ENCODE measurements at places on chromosomes 5 and 9.

GRCh38 chr5:17665836-17666235 lies 31.6 kb downstream of the TAF11L14 start:
- DNase-seq: peak; percentile 3

GRCh38 chr9:78029551-78030295 lies 1.9 kb downstream of the GNAQ start:
- DNase-seq: peak; percentile 21

DNA sequence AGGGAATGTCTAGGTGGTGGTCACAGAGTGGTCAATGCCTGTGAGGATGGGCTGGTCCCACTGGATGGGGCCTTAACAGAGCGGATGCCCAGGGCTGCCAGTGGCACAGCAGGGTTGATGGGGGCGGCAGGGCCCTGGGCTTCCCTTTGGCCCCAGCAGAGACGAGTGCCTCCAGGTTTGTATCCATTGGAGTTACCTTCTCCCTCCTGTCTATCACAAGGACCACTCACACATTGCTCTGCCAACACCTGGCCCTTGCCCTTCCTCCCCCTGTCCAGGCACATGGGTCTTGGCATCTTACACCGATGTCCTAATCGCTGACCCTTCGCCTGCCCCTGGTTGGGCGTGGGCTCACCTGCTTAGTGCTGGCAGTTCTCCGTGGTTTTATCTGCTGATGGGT lies 26.2 kb upstream of the IRX4 start:
- DNase-seq: no peak

GRCh38 chr5:142717582-142718215 lies 31.8 kb upstream of the FGF1 start:
- peak; percentile 63 for DNase-seq

DNA sequence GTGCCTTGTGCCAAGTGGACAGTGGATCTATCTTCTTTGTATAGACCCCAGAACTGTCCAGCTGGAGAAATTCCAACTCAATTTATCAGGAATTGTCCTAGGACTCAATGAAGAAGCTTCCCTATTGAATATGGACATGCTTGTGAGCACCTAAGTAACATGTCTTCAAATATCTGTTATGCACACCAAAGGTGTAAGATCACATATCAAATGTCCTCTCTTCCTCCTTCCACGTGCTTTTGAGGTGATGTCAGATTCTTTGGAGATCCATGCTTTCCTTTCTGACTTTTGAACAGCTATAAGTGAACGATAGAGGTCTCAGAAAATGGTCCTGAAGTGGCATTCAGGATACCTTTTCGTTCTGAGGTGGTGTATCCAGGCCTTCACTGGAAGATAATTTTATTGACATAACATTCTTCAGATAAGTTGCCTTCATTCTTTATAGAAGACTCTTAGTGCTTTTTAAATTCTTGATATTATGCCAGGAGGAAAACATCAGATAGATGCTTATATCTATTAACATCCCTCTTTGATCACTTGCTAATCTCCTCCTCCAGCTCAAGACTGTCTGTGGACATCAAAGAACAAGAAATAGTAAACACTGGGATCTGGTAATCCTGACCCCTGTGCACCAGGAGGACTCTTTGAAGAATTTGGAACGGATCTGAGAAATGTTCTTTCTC lies 246.4 kb downstream of the SMARCA2 start:
- no peak for DNase-seq

DNA sequence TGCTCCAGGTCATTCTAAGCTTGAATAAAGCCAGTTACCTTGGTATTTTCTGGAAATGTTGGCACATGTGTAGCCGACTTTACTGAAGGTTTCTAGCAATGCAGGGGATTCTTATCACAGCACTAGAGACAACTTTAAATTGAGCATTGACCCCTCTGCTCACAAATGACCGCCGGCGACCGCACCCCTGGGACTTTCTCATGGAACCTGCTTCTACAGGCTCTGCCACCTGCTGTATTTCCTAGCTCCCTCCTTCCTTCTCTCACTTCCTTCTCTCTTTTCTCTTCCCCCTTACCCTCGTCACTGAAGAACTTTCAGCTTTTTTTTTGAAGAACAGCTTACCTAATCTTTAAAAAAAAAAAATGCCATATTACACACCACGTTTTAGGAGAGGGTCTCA lies 30.9 kb upstream of the DAB2 start:
- DNase-seq: no peak

GRCh38 chr9:126317513-126317912 lies 9.1 kb upstream of the MVB12B start:
- DNase-seq: peak; percentile 48

DNA sequence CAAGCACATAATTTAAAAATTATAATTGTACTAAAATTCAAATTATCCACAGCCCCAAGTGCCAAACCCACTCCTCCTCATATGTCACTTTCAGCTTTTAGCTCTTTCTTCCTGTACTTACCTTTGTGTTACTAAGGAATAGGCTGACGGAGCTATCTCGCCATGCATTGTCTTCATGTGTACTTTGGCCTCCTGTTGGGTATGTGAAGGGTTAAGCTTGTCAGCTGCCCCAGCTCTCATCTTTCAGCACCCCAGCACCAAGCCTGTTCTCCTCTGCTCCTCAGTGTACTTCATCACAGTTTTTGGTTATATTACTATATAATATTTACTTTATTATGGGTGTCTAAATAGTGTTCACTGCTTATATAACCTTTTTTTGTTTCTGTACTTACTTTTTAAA lies 46.2 kb downstream of the OSTF1 start:
- DNase-seq: no peak

DNA sequence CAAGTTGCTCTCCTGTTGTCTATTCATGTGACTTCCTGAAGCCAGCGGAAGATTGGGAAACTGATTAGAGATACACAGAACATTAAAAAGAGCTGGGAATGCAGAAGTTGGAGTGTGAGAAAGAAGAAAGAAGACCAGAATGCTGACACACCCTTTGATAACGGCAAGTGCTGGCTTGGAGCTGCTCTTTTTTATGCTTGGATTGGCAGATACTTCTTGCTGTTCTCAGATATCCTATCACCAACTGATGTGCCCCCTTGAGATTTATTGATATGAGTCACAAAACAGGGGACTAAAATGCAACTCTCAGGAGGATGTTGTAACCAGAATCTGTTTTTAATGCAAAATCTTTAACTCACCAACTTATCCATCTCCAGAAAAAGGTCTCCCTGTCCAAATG lies 56.0 kb upstream of the ASTN2 start:
- no peak for DNase-seq

DNA sequence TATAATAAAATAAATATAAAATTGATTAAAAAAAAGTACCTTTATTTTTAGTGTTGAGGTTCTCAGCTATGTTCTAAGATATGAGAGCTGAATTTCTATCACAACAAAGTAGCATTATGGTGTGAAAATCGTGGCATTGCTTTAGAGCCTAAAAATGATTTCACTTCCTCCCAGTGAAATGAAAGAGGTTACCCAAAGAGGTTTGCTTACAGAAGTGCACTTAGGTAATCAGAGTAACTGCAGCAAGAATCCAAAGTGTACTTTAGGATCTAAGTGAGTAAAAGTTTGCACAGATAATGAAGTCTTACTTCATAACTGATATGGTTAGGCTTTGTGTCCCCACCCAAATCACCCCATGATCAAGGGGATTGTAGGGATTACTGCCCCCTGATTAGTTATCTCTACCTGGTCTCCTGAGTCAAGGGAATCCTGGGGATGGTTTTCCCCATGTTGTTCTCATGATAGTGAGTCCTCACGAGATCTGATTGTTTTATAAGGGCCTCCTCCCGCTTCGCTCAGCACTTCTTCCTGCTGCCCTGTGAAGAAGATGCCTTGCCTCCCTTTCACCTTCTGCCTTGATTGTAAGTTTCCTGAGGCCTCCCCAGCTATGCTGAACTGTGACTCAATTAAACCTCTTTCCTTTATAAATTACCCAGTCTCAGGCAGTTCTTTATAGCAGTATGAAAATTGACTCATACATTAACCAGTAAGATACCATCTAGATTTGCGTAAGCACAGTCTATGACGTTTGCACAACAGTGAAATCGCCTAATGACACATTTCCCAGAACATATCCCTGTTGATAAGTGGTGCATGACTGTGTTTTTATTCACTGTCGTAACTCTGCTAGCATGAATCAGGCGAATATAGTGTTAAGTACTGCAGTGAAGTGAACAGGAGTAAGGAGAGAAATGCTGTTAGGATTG lies 40.3 kb upstream of the LRRC70 start:
- peak; percentile 30 for DNase-seq

DNA sequence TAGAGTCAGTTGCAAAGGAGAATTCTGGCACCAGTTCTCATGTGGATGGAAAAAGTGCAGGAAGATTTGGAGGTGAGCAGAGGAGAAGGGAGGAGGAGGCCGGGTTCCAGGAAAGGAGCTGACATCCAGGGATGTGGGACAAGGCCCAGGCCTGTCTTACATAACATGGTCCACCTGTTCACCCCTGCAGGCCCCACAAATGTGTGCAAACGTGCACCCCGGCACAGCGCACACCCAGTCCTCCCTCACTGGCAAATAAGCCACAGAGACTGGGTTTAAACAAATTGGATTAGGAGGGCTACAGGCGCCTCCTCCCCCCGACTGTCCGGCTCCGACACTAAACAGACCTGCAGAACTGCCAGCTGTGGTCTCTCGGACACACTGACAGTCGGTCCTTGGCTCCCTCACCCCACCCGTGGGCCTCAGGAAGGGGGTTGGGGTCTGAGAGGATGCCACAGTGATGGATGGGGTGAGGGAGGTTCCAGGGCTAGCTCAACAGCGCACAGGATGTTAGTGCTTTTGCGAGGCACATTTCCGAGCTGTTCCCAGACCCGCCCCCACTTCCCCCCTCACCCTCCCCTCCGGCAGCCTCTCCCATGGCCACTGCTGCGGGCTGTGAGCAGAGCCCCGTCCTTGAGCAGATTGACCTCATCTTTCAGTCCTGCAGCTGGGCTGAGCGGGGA lies 43.4 kb upstream of the IL17B start:
- no peak for DNase-seq

GRCh38 chr5:113264046-113264445 lies 170.7 kb downstream of the TSSK1B start:
- no peak for DNase-seq

DNA sequence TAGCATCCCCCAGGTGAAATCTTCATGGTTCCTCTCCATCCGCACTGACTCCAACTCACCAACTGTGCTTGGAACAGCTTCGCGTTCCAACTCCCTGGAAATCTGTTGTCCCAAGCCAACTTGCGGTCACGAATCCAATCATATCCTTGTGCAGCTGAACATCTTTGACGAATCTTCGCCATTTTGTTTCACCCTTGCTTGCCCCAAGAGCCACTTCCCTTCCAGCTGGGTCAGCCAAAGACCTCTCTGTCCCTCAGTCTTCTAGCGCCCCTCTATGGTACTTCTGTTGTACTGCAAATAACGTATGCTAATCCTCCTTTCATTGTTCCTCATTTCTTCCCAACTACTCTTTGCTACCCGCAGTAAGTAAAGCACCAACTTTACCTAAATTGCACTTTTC lies 61.0 kb upstream of the TARS1 start:
- DNase-seq: peak; percentile 63

GRCh38 chr5:139037732-139038131 lies 160.4 kb downstream of the SIL1 start:
- no peak for DNase-seq

DNA sequence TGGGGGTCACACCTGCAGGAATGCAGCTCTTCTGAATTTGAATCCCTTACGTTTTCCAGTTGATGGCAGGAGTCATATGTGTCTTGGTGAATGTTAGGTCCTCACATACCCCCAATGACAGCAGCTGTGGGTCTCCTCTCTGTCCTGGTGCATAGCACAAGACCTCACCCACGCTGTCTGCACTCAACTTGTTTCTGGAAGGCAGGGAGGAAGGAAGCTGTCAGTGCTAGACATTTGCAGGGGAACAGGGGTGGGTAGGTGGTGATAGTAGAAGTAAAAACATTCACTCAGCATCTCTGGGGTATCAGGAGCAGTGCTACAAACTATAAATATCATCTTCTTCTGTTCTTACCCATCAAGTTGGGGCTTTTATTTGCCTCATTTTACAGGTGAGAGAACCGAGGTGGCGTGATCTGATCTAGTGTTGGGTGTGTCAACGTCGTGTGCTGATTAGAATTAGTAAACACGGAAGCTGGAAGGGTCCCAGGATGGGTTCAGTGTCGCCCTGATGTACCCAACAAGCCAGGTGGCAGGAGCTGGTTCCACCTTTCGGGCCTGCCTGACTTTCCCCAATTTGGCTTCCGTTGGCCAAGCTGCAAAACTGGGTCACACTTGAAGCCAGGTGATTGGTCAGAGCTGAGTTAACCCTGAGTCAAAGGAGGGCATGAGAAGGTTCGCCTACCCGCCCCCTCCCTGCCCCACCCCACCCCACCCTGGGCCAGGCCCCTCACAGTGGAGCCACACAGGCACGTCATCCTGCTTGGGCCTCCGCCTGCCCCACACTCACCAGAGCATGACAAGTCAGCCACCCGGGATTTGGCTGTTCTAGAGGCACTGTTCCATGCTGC lies 15.8 kb downstream of the ERGIC1 start:
- peak; percentile 46 for DNase-seq

DNA sequence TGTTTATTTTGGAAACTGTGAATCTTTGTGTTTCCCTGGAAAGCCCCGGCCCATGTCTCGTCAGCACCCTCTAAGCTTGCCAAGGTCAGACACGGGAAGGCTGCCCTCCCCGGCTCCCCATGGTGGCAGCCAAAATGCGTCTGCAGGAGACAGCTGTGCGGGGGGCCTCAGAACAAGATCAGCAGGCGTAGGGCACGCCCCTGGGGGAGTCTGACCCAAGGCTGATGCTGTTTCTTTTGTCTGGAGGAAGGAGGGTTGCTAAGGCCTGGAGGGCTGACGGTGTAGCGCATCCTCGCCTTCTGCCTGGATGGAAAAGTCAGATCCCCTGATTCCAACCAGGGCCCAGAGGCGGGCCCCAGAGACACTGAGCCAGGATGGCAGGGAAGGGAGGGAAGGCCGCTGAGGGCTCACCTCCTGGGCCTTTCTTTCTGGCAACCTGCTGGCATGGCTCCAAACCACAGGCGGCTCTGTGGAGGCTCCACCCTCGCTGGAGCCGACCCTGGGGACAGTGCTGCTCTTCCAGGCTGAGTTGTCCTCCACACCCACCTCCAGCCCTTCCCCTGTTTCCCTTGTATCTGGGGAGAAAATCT lies 57.2 kb downstream of the OLFM1 start:
- no peak for DNase-seq

DNA sequence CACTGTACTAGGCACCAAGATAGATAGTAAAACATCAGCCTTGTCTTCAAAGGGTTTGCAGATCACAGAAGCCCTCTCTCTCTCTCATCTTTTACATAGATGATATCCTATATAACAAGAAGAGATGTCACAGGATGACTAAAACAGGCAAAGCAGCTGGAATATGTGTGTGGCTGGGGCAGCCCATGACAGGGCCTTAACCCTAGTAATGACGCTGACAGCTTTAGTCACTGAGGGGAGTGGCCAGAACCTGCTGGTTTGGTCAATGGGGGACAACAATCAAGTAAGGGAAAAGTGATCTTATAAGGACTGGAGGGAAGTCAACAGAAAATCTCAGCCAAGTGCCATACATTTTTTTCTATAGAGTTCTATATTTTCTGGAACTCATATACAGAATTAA lies 41.9 kb upstream of the RIC1 start:
- DNase-seq: no peak

GRCh38 chr9:123469282-123469681 lies 113.3 kb downstream of the CRB2 start:
- no peak for DNase-seq

- DNase-seq: no peak
Observed at GRCh38 chr9:33164138-33164809, 2.9 kb downstream of the B4GALT1 start.

GRCh38 chr5:177132136-177133095 lies 1.2 kb upstream of the NSD1 start:
- DNase-seq: no peak
